ENCODE measurements at places on chromosomes 16 and 17.

- peak; percentile 86 for DNase-seq
Measured at GRCh38 chr17:13601776-13602551, at the start of gene HS3ST3A1. Gene HS3ST3A1, minus strand, starts transcription at chr17:13601929. Its CDS starts 800 bp downstream, at chr17:13601129.

- no peak for DNase-seq
Measured at GRCh38 chr17:36068524-36068923, 4.5 kb downstream of the CCL18 start.

DNA sequence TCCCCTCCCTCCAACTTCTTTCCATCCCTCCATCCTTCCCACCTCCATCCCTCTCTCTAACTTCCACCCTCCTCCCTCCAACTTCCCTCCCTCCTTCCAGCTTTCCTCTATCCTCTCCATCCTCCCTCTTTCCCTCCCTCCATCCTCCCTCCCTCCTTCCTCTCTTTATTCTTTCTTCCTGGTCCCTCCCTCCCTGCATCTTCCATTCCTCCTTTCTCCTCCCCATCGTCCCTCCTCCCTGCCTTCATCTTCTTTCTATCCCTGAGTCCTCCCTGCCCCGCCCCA, 11.8 kb downstream of the CACNG4 start:
- no peak for DNase-seq

DNA sequence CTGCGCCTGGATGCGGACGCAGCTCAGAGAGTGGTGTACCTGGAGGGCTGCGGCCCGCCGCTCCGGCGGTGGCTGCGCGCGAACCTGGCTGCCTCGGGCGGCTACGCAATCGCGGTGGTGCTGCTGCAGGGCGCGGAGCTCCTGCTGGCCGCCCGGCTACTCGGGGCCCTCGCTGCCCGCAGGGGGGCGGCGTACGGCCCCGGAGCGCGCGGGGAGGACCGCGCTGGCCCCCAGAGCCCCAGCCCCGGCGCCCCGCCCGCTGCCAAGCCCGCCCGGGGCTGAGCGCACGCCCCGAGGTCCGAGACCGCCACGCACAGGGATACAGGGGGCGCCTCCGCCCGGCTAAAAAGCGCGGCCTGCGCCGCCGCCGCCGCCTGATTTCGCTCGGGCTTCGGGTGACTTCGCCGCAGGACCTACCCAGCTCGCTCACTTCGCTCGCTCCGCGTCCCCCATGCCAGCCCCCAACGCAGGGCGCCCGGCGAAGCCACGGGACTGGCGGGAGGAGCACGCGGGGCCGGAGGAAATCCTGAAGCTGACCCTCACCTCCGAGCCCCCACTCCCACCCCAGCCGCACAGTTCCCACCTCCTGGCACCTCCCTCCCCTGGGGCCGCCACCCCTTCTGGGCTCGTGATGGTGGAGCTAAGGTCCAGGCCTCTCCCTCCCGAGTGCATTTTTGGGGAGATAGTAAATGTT, 8.2 kb downstream of the PDE6G start:
- no peak for DNase-seq

DNA sequence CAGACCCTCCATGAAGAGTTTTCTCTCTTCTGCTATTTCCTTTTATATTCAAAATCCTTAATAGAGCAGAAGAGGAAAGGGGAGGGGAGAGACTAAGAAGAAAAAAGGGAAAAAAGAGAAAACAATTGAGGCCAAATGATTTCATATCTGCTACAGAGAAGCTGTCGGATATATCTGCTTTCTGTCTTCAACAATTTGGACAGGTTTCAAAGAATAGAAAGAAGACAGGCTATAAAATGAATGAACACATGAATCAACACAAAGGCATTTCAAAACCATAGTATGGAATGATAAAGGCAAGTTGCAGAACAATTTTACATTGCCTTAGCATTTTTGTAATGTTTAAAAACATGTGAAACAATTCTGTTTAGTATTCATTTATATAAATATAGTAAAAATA, 4.7 kb upstream of the CMTR2 start:
- no peak for DNase-seq

GRCh38 chr17:17680477-17681186, 626 bp upstream of the RAI1 start:
- DNase-seq, result no peak

DNA sequence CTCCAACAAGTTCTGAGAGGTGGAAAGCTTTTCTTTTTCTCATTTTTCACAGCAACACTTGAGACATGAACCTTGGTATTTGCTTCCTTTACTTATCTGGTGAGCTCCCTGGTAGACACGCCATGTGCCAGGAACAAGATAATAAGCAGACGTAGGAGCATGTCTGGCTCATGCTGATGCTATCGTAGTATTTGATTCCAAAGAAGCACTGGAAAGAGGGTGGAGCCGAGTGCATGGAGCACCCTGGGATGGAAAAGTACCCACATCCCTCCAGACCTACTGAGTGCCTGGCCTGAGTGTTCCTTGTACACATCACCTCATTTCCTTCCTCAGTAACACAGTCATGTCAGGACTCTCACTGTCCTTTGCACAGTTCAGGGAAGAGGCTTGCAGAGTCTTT, 231.0 kb downstream of the CBLN1 start:
- DNase-seq, result no peak

DNA sequence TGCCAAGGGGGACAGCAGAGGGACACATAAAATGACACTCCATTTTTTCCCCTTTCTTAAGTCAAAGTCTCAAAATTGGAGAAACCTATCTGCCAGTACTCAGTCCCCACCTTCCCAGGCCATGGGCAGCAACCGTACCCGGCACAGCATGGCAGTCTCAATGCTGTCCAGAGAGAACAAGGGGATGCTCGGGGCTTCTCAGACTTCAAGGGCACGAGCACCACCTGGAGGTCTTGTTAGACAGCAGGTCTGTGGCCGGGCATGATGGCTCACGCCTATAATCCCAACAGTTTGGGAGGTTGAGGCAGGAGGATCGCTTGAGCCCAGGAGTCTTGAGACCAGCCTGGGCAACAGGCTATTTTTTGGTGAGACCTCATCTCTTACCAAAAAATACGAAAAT, 3.2 kb downstream of the DNAH17 start:
- no peak for DNase-seq

- no peak for DNase-seq
Measured at GRCh38 chr17:35083071-35083470, 19.6 kb upstream of the RFFL start.

DNA sequence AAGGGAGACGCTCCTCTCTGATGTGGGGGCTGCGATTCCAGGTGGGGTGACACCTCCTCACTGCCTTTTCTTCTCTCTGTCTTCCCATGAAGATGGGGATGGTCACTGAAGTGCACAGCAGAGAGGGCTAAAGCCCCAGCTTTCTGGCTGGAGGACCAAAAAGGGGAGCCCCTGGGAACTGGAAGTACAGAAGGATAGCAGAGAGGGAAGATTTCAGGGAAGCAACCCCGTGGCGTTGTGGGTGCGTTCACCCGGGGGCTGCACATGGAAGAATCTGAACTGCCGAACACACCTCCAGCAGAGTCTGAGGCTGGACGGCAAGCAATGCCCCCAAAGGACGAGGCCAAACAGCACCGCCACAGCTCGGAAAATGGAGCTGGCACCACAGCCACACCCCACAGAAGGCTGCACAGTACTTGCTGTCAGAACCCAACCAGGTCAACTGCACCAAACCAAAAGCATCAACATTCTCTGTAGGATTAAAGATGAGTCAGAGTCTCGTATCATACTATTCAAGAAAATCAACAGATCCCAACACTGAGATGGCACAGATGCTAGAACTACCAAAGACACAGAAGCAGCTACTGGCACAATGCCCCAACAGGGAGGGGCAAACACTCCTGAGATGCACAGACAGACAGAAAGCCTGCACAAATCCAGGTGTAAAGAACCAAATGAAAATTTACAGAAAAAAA, 49.9 kb downstream of the MAP1LC3B start:
- no peak for DNase-seq

DNA sequence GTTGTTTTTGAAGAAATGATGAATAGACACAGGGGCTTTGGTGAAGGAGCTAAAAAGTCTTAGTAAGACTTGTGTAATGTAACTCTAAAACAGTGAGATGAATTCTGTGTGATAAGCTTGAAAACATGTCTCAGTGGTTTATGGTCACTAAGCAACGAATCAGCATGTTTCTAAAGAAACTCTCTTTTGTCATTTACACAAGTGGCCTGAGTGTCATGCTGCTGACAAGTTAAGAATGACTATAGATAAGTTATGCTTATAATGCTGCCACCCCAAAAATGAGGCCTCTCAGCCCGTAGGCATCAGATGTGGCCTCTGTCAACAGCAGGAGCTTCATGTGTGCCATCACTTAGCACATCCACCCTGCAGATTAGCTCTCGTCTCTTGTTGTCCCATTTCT, 8.7 kb downstream of the COX10 start:
- no peak for DNase-seq

DNA sequence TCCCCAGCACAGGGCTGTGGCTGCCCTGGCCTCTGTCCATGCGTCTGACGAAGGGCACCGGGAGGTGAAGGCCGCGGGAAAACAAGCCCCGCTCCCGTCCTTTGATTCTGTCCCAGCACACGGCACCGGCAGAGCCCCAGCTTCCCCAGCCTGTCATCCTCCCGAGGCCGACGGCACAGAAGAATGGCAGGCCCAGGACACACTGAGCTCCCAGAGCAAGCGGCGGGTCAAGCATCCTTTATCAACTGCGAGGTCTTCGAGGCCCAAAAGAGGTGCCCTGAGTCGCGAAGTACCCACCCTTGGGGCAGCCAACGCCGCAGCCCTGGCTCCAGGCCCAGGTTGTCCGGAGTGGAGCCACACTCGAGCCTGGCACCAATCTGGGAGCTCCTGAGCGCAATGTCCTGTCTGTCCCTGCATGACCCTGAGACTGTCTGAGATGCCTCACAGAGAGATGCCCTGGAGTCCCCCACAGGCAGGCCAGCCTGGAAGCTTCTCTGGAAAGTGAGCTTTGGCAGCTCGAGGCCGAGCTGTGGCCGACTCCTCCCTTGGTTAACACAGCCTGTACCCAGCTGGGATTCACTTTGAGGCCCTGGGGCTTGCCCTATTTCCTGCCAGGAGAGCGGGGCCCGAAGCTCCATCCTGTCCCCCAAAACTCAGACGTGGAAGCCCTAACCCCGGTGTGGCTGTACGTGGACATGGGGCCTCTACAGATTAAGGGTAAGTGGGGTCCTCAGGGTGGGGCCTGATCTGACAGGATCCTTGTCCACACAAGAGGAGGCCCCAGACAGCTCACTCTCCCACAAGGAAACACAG, 23.3 kb downstream of the SLC7A5 start:
- no peak for DNase-seq

DNA sequence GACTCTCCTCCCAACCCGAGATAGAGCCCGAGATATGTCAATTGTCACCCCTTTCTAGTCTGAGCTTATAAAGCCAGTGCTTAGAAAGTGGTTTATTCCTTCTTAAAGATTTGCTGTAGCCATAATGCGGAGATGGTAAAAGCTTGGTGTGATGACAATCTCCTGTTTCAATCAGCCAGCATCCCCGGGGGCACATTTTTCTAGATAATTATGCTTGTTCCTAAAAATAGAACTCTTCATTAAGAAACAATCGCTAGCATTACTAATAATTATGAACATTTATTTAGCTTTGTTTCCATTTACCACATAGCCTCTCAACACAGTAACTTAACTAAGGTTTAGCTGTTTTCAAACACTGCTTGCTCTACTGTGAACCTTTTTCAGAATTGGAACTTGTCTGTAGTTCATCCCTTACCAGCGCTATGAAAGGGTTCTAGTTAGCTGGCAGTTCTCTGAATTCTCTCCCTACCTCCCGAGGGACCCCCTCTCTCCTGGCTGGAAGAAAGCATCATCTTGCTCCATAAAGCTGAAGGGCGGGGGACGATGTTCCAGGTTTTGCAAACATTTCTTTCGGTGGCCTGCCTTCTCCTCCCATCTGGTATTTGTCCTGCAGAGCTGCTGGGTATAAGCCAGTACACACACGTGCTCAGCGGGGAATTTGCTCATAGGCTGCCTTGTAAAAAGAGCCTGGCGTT, 922 bp upstream of the MRPL58 start:
- peak; percentile 81 for DNase-seq

- DNase-seq, result no peak
Measured at GRCh38 chr17:77465358-77466041, 324.7 kb downstream of the SEC14L1 start.

GRCh38 chr17:50618941-50619340, 15.7 kb upstream of the ABCC3 start:
- no peak for DNase-seq

DNA sequence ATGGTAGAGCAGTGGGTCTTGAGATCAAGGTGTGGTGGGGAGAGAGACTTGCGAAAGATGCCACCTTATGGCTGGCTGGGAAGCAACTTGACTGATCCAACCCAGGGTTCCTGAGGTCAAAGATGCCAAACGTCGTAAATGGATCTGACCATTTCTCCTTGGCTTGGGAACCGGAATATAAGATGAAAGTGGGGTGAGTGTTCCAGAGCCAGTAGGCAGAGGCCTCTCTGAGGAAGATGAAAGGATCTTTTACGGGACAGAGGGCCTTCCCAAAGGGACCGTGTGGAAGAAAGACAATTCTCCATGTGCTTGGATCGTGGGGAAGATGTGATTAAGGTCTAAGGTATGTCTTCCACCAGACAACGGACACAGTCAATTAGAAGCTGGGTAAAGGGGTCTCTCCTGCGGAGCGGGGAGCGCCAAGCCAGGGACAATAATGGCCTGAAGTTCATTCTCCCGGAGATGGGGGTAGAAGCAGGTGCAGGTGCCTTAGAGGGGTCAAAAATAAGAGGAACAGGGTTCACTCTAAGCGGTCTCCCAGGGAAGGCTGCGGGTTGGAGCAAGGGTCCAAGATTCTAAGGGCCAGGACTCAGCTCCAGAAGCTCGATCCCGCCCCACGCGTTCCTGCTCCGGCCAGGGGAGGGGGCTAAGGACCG, 800 bp downstream of the FXR2 start:
- no peak for DNase-seq

DNA sequence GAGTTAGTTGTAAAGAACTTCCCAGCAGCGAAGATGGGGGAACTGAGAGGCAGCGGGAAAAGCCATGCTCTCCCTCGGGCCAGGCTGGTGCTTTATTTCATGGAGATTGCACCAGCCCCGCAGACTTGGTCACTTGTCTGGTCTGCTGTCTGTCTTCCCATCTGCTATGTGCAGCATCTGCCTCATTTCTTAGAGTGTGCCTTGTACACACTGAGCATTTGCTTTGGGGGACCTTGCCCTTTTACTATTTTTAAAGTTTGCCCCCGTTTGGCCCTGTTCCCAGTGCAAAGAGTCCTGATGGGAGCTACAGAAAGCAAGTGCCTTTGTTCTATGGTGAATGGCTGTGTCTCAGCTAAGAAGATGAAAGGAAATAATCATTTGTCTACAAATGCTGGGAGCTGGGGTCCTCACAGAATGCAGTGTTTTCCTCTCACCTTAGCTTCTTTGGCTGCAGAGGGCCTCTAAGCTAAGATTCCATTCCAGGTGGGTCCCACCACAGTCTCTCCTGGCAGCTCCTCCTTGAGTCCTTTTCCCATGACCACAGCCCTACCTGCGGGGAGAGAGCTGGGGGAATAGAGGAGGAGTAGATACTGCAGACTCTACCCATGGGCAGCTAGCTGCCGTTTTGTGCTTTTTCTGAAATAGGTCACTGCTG, 25.1 kb upstream of the CNOT1 start:
- DNase-seq, result no peak

DNA sequence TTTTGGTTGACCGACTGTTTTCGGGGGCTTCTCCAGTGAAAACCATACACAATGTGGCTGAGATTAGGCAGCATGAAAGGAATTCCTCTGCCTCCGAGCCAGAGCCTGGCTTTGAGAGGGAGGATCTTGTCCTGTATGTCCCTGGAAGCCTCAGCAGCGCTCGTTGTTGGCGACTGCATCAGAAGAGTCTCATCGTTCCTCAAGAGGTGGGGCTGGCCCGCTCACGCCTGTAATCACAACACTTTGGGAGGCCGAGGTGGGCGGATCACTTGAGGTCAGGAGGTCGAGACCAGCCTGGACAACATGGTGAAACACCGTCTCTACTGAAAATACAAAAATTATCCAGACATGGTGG, 15.0 kb downstream of the HS3ST6 start:
- no peak for DNase-seq
